ENCODE measurements at places on chromosomes 3 and 15. TPM values are rescaled to one million over a fixed set of nuclear protein-coding genes. Genes with fewer than 3 reads are reported as not detected.

PTH1R gene
- total RNA-seq = 0.15 TPM

ARPP19 gene
- 43.6 TPM for total RNA-seq

MYL3 gene
- 0.08 TPM for total RNA-seq

LRTM1 gene
- not detected for total RNA-seq

TMEM202 gene
- not detected for total RNA-seq

NBEAL2 gene
- 1.5 TPM for total RNA-seq

HDDC3 gene
- 8.2 TPM for total RNA-seq

Measured in smooth muscle cell of the coronary artery (primary cell).